ENCODE measurements at places on chromosomes 16 and 17.

- no peak for DNase-seq
These were observed 121.1 kb upstream of the MON1B start for GRCh38 chr16:77069929-77070328.

DNA sequence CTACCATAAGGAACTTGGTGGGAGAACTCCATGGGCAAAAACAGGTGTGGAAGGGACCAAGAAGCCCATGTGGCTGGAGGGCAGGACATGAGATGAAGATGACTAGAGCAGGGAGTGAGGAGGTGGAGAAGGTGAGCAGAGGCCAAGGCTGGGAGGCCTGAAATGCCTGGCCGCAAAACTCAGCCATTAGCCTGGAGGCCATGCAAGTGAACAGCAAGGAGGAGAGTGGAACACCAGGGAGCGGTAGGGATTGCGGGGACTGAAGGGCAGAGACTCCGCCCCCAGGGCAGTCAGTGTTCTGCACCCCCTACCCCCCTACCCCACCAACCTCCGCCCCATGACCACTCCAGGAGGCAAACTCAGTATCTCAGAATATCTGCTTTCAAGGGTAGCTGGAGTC is 17.0 kb downstream of the BCL7C start:
- DNase-seq, result no peak

DNA sequence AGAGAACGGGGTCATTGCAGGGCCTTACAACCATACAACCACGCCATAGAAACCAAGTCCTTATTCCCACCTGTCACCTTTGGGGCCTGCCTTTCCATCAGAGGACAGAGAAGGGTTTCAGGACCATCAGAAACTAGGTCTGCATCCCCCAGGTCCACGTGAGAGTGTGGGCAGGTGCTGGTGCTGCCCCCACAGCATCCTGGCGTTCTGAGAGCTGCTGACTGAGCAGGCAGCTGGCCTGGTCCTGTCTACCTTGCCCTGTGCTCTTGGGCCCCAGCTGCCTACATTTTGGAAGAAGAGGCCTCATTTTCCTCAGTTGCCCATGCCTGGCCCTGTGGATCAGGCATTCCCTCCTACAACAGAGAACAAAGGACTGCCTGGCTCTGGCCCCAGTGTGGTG is 21.6 kb downstream of the ZNF276 start:
- DNase-seq, result no peak

GRCh38 chr17:71899317-71899716 is 221.5 kb upstream of the SOX9 start:
- DNase-seq, result no peak

DNA sequence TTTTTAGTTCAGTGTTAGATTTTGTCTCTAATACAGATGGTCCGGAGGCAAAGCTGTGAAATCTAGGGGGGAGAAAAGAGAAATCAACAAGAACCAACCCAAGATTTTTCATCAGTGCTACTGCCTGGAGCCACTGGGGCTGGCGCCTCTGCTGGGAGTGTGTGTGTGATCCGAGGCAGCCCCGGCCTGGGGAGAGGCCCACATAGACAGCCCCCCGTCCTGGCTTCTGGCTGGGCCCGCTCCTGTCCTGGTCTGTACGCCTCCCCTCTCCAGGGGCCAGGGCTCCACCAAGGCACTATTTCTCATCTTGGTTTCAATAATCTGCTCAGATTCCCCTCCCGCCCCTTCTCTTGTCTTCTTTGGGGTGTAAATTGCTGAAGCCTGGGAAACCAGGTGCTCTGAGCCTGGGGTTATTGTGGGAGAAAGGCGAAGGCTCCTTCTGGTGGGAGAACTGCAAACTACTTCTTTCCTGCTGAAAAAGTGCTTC is 7.8 kb downstream of the BAHCC1 start:
- DNase-seq, result no peak

DNA sequence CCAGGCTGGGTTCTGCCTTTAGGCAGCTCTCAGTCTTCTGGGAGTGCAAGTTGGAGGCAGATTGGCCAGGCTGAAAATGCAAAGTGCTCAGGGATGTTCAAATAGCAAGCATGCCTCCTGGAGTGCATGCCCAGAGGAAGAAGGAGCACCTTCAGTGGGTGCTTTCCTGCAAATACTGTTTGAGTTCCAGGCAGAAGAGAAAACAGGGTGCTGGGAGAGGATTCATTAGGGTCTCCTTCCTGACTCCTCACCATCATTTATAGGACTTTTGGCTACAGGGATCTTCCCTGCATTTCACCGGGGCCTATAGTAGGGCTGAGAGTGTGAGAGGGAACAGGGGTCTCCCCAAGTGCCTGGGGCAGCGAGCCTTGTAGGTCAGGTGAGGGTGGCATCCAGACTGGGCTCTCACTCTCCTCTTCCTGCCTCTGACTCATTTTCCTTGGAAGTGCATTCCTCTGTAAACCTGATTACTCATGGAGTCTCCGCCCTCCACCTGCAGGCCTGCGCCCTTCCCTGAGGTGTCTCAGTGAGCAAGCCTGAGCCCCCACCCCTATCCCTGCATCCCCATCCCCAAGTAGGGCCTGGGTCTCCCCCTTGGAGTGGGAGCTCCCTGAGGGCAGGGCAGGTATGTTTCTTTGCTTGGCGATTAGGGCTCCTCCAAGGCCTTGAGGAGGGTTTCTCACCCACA is 17.1 kb upstream of the TNS4 start:
- DNase-seq, result no peak

GRCh38 chr17:7646457-7646856 is 4.3 kb upstream of the ATP1B2 start:
- no peak for DNase-seq

- DNase-seq, result no peak
These were observed 6.8 kb downstream of the FAAP100 start for GRCh38 chr17:81545160-81545949.

DNA sequence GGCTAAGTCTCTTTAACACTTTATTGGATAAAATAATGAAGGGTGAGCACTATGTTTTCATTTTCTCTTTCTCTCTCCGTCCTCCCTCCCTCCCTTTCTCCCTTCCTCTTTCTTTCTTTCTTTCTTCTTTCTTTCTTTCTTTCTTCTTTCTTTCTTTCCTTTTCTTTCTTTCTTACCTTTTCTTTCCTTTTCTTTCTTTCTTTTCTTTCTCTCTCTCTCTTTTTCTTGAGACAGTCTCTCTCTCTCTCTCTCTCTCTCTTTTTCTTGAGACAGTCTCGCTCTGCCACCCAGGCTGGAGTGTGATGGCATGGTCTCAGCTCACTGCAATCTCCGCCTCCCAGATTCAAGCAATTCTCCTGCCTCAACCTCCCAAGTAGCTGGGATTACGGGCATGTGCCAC is 21.5 kb upstream of the CDR2 start:
- no peak for DNase-seq

- DNase-seq, result no peak
These were observed 22.4 kb upstream of the SEC14L1 start for GRCh38 chr17:77118251-77118928.

- DNase-seq, result no peak
These were observed 1.0 kb upstream of the KCNJ2 start for GRCh38 chr17:70168044-70168976.

GRCh38 chr17:42585353-42585752 is 7.8 kb upstream of the PSMC3IP start:
- no peak for DNase-seq

DNA sequence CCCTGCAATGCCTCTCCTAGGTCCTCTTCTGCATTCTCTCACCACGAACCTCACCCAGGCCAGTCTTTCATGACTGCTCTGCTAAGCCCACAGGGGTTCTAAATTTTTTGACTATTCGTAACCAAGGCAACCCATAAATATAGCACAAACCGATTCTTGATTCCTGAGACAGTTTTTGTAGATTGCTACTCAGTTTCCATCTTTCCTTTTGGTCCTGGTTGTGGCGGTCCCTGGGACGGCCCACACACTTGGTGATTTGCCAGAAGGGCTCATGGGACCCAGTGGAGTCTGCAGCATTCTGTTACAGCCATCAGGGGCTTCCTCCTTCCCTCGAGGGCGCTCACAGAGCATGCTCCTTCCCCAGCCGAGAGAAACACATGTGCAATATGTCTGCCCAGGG is 23.4 kb upstream of the MGAT5B start:
- no peak for DNase-seq

DNA sequence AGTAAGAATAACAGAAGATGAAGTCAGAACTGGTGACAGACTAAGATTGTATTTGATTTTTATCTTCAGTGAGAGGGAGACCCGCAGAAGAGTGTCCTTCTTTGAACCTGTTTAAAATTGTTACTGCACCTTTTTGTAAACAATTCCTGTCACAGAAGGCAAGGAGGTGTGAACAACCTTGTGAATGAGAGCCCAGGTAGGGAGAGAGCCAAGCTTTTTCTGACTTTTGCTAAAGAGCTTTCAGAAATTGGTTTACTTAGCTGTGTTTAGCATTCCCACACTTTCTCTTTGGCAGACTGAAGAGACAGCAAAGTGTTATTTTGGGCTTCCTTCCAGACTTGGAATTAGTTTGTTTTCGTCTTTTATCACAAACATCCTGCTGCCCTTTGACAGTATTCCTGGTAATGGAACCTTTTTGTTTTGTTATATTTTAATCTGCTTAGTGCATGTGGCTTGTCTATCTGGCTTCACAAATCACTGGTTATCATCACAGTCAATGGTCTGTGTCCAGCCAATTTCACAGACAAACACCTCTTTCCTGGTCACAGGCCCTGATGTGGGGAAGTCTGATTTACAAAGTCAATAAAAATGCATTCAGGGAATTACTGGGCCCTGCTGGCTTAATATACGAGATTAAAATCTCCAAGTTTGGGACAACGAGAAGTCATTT is 85.7 kb upstream of the HS3ST2 start:
- DNase-seq, result no peak

DNA sequence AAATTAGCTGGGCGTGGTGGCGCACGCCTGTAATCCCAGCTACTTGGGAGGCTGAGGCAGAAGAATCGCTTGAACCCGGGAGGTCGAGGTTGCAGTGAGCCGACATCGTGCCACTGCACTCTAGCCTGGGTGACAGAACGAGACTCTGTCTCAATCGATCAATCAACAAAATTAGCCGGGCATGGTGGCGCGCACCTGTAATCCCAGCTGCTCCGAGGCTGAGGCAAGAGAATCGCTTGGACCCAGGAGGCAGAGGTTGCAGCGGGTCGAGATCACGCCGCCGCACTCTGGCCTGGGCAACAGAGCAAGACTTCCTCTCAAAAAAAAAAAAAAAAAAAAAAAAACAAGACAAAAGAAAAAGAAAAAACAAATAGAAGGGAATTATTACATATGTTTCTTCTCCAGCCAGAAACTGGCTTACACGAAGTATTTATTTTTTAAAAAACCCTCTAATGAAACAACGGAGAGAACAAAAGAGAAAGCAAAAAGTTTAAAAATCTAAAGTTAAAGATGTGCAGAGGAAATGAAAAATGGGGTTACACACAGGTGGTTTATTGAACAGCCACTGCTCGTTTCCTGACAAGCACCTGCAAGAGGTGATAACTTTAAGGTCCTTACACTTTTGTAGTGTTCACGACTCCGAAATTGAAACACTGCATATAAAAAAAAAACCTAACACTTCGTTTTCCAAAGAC is 1.4 kb downstream of the SYNRG start:
- DNase-seq, result no peak

DNA sequence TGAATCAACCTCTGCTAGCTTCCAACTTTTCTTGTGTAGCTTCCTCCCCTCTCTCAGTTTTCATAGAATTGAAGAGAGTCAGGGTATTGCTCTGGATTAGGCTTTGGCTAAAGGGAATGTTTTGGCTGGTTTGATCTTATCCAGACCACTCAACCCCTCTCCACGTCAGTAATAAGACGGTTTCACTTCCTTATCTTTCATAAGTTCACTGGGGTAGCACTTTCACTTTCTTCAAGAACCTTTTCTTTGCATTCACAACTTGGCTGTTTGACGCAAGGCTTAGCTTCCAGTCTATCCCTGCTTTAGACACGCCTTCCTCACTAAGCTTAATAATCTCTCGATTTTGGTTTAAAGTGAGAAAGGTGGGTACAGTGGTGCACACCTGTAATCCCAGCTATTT is 29.7 kb upstream of the OR1A2 start:
- DNase-seq, result no peak

- no peak for DNase-seq
These were observed 227.8 kb downstream of the ABCC12 start for GRCh38 chr16:47928008-47928407.

DNA sequence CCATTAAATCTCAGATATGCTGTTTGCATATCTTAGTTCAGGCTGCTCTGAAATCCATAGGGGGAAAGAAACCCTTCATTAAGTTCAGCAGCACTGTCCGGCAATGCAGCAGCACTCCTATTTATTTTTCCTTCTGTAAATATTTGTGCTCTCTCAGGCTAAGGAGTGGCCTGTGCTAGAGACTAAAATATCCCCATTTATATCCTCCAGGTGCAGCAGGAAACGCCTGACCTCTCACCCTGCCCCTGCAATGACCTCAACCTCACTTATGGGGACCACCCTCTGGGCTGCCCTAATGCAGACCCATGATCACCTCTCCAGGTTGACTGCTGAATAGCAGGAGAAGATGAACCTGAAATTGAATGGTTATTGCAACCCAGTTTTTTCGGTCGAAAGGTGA is 165.0 kb upstream of the ELAC2 start:
- no peak for DNase-seq

- peak; percentile 43 for DNase-seq
These were observed 125.4 kb downstream of the MAP2K6 start for GRCh38 chr17:69539781-69540319.

DNA sequence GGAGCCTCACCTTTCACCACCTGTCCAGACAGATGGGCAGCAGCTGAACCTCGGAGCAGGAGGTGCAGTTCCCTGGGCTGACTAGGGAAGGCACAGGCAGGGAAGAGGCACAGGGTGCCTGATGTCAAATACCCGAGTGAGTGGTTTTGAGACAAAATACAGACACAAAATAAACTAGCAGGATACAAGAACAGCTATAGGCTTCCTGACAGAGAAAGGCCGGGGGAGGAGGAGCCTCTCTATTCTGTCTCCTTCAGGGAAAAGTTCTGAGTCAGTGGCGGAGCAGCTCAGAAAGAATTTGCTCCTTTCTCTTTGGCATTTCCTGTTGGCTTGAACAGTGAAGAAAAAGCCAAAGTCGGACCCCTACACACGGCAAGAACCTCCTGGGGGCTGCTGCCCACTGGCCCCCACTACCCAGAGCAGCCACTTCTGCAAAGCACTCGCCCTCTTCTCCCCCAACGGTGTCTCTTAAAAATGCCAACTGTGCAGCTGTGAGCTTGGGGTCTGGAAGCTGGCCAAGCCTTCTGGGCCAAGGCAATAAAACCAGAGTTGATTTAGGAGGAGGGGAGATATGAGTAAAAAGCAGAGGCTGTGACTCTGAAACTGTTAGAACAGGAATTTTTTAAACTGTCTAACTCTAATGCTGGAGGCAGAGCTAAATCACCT is 14.4 kb upstream of the FAAP100 start:
- peak; percentile 99 for DNase-seq
